Bronchus fibroblast of lung (primary cell): ENCODE measurements at places on chromosomes 5 and 9. TPM values are rescaled to one million over a fixed set of nuclear protein-coding genes. Genes with fewer than 3 reads are reported as not detected.

PFN3 gene
- not detected in 2 replicates for total RNA-seq

TXNDC8 gene
- not detected in 2 replicates for total RNA-seq

KIAA0825 gene
- total RNA-seq = 1.8 and 2.0 TPM in 2 replicates

ARL14EPL gene
- total RNA-seq = 0.17 TPM in 1 of 2 replicates, not detected in the other

ANXA2R gene
- total RNA-seq = 1.6 and 2.0 TPM in 2 replicates

PCDHGA12 gene
- 7.7 and 8.4 TPM in 2 replicates for total RNA-seq

PTPA gene
- 129 and 131 TPM in 2 replicates for total RNA-seq

MACROH2A1 gene
- 226 and 227 TPM in 2 replicates for total RNA-seq

CMYA5 gene
- total RNA-seq = 0.30 and 0.34 TPM in 2 replicates

HTR4 gene
- total RNA-seq = not detected in 2 replicates

SPINK14 gene
- not detected in 2 replicates for total RNA-seq

LHX3 gene
- total RNA-seq = not detected in 2 replicates

FOXD1 gene
- 18.3 and 19.5 TPM in 2 replicates for total RNA-seq

TMEM215 gene
- total RNA-seq = not detected in 2 replicates

DDX4 gene
- not detected in 2 replicates for total RNA-seq

UTP15 gene
- total RNA-seq = 13.2 and 14.0 TPM in 2 replicates
